Stimulated activated CD4-positive, alpha-beta T cell treated with anti-CD3 and anti-CD28 coated beads, Interleukin-1b, Interleukin-23, amount 100 ng/mL, for 1 hour (primary cell): ENCODE measurements at places on chromosomes 7 and 10.

DNA sequence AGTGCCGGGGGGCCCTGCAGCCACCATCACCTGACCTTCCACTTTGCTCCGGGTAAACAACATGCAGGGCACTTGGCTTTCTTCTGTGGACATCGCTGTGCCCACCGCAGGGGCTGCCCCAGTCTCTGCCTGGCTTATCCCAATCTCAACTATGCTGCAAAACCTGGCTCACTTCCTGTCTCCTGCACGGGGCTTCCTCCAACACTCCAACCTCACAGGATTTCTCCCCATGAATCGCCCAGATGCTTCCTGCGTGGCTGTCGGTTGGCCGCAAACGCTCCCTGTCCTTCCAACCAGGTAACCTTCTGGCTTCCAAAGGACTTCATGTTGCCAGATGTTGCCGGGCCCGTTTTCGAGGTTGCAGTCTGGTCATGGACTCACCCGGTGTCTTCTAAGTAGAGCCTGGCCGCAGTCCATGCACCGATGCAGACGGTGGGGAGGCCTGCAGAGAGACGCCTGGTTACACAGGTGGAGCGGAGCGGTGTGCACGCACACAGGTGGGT is 109.0 kb downstream of the VIPR2 start:
- DNase-seq, result no peak

DNA sequence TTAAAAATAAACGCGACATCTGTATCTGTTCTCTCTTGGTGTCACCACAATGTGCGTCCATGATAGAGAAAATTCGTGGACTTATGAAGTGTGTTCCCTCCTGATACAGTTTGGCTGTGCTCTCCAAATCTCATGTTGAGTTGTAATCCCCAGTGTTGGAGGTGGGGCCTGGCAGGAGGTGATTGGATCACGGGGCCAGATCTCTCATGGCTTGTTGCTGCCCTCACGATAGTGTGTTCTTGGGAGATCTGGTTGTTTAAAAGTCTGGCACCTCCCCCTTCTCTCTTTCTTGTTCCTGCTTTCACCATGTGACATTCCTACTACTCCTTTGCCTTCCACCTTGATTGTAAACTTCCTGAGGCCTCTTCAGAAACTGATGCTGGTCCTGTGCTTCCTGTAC is 229.4 kb upstream of the MYO3A start:
- DNase-seq, result no peak

GRCh38 chr7:90681336-90682022 is 85.4 kb downstream of the CDK14 start:
- no peak for DNase-seq

- no peak for DNase-seq
Measured at GRCh38 chr10:126160971-126161630, 227.2 kb downstream of the ADAM12 start.

GRCh38 chr10:513393-513792 is 176.1 kb downstream of the DIP2C start:
- DNase-seq, result no peak

- no peak for DNase-seq
Measured at GRCh38 chr7:86776136-86776535, 132.4 kb downstream of the GRM3 start.
